ENCODE measurements at places on chromosomes 1 and 21.

GRCh38 chr1:217332431-217333065 is 298.3 kb downstream of the GPATCH2 start:
- DNase-seq, result no peak

- DNase-seq, result no peak
Observed at GRCh38 chr1:234763910-234764309, 153.9 kb upstream of the IRF2BP2 start.

DNA sequence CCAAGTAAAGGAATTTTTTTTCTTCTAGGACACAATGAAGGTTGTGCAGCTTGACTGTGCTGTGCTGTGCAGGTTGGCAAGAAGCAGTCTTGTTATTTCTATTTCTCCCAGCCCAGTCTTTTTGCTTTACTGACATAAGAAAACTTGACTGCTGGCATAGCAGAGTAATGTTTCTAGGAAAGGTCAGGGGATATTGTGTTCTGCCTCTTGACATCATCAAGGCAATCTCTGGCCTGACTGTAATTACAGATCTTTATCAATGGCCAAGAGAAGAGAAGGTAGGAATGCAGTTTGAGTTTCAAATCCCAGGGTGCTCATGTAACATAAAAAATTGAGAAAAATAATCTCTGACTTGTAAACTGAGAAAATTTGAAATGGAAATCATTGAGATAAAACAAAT is 226.3 kb upstream of the ADGRL4 start:
- no peak for DNase-seq

DNA sequence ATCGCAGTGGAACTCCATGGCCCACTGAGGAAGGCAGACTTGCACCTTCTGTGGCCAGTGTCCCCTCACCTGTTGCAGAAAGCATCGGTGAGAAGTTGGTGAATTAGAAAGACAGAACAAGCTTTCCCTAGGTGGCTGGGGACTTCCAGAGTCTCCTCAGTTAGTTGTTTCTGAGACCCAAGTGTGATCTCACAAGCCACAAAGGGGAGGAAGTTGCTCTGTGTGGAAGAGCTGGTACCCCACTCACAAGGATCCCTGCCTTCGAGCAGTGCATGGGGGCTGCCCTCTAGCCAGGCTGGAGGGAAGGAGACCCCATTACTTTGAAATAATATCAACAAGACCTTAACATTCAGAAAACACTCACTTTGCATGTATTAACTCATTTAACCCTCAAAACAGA is 2.1 kb downstream of the PRELP start:
- no peak for DNase-seq

DNA sequence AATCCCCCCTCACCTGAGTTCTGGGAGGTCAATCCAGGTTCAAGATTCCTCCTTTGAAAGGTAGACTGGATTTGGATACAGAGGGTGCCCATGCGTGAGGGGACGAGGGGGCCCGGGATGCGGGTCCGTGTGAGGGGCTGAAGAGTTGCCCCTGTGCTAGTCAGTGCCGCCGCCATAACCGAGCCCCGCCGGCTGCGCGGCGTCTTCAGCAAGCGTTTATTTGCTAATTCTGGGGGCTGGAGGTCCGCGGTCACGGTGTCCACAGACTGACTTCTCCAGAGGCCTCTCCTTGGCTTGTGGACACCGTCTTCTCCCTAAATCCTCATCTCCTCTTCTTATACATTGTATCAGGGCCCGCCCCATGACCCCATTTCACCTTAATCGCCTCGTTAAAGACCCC is 20.9 kb upstream of the SAMD11 start:
- DNase-seq, result no peak

- no peak for DNase-seq
Observed at GRCh38 chr1:91844862-91845528, 41.0 kb downstream of the TGFBR3 start.

- no peak for DNase-seq
Observed at GRCh38 chr1:12028957-12029511, 9.7 kb downstream of the MIIP start.

GRCh38 chr1:72283022-72283306 is 625 bp upstream of the NEGR1 start:
- no peak for DNase-seq

DNA sequence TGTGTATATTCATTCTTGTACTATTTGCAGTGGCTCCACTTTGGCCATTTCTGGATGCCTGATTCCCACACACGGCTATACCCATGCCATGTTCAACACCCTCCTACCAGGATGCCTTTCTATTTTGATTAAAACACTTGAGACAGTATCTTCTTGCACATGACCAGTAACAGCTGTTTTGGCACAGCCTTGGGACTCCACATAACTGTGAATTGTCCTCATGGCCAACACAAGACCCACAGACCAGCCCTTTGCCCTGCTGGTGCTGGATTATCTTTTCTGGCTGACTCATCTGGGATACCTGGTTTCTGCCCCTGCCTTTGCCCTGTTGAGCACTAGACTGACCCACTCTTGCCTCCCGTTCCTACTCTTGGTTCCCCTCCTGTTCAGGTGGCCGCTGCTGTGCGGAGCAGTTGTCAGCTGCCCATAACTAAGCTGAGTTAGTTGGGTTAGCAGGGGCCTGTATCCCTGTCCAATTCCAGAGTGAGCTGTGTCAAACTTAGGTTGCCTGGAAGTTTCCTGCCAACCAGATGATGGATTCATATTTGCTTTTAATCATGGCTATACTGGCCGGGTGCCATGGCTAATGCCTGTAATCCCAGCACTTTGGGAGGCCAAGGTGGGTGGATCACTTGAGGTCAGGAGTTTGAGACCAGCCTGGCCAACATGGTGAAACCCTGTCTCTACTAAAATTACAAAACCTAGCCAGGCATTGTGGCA is 10.8 kb upstream of the EYA3 start:
- DNase-seq, result no peak

- no peak for DNase-seq
Observed at GRCh38 chr1:111990878-111991718, 1.6 kb upstream of the KCND3 start.

- no peak for DNase-seq
Observed at GRCh38 chr21:30257773-30258172, 25.0 kb downstream of the KRTAP24-1 start.

DNA sequence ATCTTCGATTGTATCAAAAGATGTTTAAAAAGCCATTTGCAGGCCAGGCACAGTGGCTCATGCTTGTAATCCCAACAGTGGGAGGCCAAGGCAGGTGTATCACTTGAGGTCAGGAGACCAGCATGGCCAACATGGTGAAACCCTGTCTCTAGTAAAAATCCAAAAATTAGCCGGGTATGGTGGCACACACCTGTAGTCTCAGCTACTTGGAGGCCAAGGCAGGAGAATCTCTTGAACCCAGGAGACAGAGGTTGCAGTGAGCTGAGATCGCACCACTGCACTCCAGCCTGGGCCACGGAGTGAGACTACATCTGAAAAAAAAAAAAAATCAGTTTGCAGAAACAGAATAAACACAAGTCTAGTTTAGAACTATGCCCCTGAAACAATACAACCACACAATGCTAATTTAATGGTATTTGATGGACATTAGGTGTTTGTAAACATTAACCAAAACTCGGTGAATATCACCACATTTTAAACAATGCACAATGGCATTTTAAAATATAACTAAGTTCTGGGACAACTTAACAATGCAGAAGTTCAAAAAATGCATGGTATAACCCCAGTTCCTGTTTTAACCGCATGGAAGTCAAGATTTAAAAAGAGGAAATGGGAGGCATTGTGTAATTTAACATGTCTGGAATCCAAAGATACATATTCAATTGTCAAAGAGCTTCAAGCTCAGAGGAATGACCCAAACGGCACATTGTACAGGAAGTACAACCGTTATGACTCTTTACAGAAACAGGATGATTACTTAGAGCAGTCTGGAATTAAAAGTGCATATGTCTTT is 7.1 kb upstream of the PTTG1IP start:
- no peak for DNase-seq

DNA sequence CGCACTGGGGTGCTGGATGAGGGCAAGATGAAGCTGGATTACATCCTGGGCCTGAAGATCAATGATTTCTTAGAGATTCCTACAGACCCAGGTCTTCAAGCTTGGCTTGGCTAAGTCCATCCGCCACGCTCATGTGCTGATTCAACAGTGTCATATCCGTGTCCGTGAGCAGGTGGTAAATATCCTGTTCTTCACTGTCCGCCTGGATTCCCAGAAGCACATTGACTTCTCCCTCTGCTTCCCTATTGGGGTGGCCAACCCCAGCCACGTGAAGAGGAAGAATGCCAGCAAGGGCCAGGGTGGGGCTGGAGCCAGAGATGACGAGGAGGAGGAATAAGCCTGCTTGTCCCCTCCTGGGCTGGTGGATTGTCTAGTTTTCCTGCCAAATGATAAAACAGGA is 2.2 kb upstream of the CBR3 start:
- DNase-seq, result no peak

- no peak for DNase-seq
Observed at GRCh38 chr1:212664409-212665199, 35.0 kb downstream of the BATF3 start.

GRCh38 chr1:99943223-99943794 is 26.5 kb upstream of the SLC35A3 start:
- no peak for DNase-seq

- no peak for DNase-seq
Observed at GRCh38 chr1:84300501-84300900, 1.0 kb upstream of the SAMD13 start.

Measured in GM19239 (cell line).